ENCODE measurements at places on chromosomes 12 and 14.

GRCh38 chr12:92828565-92828964 lies 100.5 kb downstream of the EEA1 start:
- no peak for DNase-seq

DNA sequence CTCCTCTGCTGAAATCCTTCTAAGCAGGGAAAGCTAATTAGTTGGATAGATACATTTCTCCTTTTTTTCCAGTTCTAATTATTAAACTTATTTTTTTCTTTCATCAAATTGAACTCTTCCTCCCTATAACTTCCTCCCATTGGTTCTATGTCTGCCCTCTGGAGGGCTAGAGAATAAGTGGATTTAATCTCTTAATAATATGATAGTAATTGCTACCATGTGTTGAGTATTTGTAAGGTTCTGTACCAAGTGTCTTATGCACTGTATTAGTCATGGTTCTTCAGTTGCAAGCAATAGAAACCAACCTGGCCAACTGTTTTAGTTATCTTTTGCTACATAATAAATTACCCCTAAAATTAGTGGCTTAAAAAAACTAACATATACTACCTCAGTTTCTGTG lies 190.5 kb upstream of the PLXNC1 start:
- DNase-seq, result no peak

DNA sequence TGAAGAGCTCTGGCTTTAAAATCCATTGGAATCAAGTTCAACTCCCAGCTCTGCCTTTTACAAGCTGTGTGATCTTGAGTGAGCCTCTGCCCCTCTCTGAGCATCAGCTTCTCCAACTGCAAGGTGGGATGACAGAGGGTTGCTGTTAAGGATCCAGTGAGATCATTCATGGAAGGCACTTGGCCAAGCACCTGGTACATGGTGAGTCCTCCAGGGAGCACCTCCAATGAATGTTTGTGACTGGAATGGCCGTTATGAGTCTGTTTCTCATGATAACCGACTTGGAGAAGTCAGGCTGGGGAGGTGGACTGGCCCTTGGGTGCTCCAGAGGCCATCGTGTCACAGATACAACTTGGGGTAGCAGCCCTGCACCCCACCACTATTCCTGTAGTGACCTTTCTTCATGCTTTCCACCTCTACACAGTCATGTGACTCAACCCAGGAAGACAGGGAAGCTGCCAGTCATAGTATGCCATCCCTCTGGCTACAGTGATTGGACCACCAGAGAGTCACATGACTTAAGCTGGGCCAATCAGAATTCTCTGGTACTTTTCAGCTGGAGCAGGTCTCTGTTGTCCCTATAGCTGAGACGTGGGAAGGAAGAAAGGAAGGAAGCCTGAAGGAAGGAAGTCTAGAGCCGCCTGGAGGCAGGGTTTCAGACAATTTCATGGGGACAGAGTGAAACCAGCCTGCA lies 146.5 kb upstream of the MYL2 start:
- no peak for DNase-seq

DNA sequence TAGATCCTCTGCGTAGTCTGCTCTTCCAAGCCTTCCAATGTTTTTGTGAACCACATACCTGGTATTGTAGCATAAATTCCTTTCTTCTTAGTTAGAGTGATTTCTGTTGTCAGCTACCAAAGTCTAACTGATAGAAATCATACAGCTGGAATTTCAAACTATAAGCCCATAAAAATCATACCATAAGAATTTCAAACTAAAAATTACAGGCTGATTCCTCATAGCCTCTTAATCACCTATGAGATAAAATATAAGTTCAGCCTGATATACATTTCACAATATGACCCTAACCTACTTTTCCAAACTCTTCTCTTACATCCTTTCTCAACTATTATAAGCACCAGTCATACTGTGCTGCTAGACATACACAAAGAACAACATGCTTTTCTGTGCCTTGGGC lies 64.8 kb downstream of the PTHLH start:
- no peak for DNase-seq

GRCh38 chr14:99261912-99262787 lies 9.8 kb downstream of the BCL11B start:
- no peak for DNase-seq

GRCh38 chr14:101587441-101587911 lies 26.2 kb downstream of the DIO3 start:
- DNase-seq, result no peak

DNA sequence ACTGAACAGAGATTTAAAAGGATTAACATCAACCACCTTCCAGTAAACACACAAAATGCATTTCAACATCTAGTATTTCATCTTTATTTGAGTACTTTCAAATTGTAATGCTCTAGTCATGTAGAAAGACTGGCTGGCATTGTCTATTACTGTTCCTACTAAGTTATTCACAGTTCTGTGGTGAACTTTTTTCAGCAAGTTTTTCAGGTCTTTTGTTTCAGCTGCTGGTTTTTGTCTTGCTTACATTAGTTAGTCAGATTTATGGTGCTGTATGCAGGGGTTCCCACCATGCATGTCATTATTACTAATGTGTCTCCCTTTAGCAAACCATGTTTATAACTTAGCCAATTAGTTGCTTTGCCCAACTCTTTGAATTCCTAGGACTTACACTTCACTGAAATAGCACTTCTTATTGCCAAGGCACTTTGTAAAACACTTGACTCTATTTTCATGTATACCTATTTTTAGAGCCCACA lies 253.4 kb upstream of the KITLG start:
- no peak for DNase-seq

GRCh38 chr12:126093908-126094307 lies 1028.7 kb downstream of the AACS start:
- no peak for DNase-seq

DNA sequence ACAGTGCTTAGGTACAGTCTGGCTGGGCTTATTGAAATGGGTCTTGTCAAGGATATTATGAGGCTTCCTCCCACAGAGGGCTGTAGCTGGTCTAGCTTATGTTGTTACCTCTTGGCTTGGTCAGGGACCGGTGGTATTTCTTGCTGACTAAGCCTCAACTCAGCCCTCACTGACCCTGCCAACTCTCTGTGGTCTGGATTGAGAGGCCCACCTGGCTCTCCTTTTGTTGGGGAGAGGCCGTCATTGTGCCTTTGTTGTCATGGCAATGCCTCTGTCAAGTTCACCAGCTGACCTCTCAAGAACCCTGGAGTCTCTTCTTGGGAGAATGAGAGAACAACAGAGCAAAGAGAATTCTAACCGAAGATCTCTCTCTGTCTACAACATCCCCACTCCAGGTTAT lies 245.6 kb upstream of the NPAS3 start:
- no peak for DNase-seq

DNA sequence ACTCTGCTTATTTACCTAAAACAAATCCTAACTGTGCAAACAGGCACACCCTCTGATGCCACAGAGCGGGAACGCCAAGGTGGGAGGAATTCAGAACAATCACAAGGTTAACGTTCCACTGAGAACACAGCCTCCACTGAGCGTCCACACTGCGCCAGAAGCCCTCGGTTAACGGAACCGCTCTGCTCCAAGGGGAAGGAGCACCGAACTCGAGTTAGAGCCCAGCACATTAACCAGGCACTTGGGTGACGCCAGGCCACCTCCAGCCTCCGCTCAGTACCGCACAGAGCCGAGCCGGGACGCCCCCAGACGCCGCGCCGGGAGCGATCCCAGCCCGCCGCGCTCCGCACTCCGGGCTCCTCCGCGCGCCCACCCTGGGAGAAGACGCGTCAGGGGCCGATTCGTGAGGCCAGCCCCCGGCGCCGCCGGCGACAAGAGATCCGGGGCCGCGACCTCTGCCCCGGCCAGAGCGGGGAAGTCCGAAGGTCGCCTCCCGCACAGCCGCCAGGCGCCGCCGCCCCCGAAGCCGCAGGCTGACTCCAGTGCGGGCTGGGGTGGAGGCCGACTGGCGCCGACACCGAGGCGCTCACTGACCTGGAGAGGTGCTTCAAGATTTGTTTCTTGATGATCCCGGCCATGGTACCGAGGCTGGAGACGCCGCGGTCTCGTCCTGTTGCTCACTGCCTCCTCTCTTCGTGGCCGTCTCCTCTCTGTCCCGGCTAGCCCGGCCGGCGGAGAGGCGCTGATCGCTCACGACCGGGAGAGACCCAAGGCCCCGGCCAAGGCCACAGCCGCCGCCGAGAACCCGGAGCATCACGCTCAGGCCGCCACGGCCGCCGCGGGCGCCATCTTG lies 450 bp downstream of the BLTP3B start:
- no peak for DNase-seq

DNA sequence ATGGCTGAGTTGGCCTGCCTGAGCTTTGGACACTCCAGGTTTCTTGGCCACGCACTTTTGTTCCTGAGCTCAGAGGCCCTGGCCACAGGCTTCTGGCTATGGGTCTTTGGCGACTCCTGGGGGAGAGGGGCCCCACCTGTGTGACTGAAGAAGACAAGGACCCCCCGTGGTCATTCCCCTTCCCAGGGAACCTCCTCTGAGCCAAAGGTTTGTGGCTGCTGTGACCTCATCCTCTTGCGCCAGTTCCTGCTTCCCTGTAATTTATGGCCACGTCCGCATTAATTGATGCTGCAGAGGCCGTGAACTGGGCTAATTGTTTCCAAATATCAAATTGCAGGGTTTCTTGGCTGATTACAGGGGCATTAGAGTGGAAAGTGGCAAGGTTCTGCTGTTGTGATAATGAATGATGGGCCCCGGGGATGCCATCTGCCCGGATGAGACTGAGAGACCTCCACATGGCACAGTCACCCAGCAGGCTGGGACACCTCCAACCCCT lies 27.6 kb upstream of the NOS1 start:
- no peak for DNase-seq

GRCh38 chr12:108806346-108806745 lies 51.0 kb downstream of the SSH1 start:
- DNase-seq, result no peak

DNA sequence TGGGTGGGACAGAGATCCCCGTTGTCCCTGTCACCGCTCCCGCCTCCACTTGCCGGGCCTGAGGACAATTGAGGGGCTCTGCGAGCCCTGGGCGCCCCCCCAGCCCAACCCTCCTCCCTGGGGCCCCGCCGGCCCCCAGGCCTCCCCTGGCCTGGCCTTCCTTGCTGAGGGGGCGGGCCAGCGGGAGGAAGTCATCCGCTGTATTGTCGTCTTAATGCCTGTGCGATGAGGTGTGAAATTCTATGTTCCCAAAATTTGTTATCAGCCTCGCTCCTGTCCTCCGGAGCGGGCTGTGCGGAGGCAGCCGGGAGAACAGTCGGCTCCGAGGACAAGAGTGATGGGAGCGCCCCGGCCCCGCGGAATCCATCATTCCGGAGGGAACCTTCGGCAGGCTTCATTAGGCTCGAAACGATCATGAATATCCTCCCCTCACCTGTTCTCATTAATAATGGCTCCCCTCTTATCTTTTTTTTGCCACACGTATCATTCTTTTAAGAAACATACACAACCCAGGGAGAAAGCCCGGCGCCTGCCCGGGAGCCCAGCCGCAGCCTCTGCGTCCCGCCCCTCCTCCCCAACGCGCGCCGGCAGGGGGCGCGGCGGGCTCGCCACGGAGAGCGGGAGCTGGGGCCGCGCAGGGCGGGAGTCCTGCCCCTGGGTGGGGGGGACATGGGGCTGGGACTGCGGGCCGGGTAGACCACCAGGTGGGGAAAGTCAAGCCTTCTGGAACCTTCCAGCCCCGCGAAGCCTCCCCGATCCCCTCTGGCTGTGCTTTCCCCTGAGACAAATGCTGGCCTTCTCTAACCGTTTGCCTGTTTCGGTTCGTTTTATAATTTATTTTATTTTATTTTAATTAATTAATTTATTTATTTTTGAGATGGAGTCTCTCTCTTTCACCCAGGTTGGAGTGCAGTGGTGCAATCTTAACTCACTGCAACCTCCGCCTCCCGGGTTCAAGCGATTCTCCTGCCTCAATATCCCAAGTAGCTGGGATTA lies 17.1 kb upstream of the DLK1 start:
- DNase-seq, result no peak

DNA sequence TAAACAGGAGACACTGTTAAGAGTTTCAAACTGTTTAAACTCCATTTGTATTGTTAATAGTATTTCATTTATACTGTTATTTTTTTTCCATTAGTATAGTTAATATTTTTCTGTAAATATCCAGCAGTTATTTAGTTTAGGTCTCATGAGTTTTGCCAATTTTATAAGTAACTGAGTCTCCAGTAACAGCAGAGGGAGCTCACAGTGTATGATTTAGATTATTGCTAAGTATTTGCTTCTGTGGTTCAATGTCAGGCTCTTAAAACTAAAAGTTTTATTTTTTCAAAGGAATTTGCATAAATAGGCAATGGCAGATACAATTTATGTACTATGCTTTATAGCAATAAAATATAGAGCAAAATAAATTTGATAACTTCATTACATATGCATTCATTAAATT lies 209.7 kb downstream of the ATXN7L3B start:
- DNase-seq, result no peak

DNA sequence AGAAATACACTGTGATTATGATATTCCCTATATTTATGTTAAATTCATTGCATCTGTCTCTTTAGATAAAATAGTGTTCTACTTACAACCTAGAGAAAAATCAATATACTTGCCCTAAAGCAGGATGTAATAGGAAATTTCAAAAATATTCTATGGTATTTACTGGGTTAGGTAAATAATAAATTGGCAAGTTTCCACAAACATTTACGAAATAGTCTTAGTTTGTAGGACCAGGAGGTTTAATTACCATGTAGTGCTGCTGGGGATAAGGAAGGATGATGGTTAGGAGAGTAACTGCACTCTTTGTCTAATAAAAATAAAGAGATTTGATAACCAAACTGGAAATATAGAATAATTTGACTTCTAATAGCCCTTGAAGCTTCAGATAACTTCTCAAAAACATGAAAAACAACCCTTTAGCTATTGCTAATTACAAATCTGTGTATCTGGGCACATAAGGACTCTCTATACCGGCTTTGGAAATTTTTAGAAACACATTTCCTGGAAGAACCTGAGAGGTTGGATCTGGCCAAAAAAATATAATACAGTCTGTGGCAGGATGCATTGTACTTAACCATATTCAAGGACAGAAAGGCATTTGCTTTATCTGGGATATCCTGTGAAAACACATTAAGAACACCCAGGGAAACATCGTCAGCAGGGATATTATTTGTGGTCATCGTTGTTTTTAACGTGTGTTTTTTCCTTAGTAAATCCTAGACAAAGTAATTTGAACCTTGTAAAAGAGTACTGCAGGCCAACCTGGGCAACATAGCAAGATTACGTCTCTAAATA lies 36.7 kb upstream of the TMCC3 start:
- DNase-seq, result no peak

DNA sequence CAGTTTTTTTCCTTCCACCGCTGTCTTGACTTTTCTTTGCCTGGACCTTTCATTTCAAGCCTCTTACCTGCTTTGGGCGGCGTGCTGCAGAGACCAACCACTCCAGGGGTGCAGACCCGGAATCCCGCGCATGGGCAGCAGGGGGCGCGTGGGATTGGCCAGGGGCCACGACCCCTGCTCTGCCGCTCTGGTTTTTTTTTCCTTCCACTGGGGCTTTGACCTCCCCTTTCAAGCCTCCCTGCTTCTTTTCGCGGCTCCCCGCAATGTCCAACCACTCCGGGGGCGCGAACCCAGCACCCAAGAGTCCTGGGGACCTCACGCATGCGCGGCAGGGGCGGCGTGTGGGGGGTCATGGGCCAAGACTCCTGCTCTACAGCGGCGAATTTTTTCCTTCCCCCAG lies 325.1 kb downstream of the ALG10 start:
- DNase-seq, result no peak

GRCh38 chr12:132603240-132604150 lies 6.9 kb downstream of the LRCOL1 start:
- peak; percentile 91 for DNase-seq

- no peak for DNase-seq
Measured at GRCh38 chr14:65169351-65169750, 67.0 kb upstream of the MAX start.

- DNase-seq, result no peak
Measured at GRCh38 chr12:66066137-66066928, 64.2 kb downstream of the LLPH start.

- no peak for DNase-seq
Measured at GRCh38 chr14:68113343-68113930, 293.9 kb downstream of the RAD51B start.
